ENCODE measurements at places on chromosomes 4 and X.

DNA sequence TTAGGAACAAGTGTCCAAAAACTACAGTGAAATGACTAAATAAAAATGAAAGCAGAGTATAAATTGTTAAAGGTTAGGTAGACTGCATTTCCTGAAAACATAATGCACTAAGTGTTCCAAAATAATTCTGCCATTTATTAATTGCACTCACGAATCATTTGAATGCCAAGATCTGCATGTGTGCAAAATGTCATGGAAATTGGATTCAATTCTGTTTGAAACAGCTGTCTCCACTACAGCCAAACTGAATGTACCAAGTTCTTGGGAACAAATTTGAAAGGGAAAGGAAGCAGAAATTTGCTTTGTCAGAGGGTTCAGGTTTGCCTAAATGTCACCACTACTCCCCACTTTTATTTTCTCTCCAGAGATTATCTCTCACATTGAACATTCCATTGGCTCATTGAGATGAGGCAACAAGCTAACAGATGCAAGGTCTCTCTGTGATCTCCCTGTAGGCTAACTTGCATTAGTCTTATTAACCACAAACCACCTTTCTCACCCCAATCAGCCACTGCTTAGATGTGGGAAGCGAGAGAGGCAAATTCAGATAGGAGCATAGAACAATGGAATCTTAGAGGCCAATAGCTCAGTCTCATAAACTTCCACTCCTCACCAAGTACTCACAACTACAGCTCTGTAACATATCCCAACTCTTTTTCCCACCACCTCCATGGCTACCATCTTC, 226.6 kb downstream of the KDR start:
- no peak for DNase-seq

- DNase-seq = no peak
These were observed 23.1 kb upstream of the PHKA2 start for GRCh38 chrX:19007011-19007410.

- no peak for DNase-seq
These were observed 49.3 kb upstream of the EPHA5 start for GRCh38 chr4:65719635-65720034.

GRCh38 chr4:53712408-53713020, 121.2 kb upstream of the LNX1 start:
- DNase-seq = no peak

- no peak for DNase-seq
These were observed 294.0 kb downstream of the TENM3 start for GRCh38 chr4:182537031-182537795.

DNA sequence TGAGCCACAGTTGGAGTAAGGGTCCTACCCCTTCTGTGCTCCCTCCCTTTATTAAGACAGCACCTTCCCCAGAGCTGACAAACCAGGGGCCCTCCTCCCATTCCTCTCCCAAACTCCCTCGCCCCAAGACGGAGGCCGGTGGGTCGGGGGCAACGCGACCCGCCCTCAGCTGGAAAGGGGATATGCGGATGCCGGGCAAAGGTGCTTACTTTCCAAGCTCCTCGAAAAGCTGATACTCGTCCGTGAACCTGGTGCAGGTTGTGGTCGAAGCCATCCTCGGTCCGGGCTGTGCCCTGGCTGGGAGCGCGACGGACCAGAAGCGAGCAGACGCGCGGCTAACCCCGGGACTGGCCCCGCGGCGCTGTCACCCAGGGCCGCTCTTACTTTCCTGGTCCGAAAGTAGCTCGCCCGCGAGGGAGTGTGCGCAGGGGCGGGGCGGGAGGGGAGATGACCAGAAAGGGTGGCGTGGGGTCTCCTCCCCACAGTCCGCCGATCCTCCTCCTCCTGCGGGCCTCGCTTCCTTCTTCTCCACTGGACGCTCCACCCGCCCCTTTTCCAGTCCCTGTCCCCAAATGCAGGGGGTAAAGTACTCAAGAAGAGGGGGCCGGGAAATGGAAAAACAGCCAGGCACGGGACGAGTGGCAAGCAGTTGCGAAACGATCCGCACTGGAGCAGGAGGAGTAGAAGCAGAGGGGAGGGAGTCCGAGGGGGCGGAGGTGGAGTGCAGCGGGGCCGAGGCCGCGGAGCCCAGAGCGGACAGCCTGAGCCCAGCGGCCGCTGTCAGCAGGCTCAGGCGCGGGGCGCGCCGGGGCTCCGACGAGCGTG, 531 bp downstream of the CAMK2D start:
- DNase-seq = no peak

DNA sequence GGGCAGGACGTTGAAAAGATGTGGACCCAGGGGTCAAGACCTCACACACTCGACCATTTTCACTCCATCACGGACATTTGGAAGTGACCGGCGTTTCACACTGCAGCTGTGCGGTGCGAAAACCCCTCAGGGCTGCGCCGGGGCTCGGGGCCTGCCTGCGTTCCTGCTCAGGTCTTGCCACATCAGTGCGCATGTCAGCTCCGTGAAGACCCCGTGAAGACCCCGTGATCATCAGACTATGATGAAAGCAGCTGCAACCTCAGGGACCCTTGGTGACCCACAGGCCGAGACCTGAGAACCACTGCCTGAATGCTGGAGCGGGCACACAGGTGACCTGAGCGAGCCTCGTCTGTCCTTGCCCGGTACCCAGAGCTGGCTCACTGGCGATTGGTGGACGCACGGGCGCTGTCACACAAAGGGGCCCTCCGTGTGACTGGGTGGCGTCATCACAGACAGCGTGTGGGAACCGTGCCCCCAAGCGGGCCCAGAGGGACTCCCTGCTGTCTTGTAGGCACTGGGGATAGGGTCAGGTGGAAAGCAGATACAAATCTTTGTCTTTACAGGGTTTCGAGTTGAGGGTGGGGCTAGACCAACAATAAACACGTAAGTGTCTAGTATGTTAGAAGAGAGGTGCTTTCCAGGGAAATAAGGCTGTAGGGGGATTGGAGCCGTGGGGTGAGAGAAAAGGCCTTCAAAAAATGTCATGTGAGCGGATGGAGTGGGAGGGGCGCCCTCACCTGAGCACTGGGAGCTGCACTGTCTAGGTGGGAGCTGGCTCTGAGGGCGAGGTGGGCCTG, 12.7 kb downstream of the MSANTD1 start:
- DNase-seq = no peak

DNA sequence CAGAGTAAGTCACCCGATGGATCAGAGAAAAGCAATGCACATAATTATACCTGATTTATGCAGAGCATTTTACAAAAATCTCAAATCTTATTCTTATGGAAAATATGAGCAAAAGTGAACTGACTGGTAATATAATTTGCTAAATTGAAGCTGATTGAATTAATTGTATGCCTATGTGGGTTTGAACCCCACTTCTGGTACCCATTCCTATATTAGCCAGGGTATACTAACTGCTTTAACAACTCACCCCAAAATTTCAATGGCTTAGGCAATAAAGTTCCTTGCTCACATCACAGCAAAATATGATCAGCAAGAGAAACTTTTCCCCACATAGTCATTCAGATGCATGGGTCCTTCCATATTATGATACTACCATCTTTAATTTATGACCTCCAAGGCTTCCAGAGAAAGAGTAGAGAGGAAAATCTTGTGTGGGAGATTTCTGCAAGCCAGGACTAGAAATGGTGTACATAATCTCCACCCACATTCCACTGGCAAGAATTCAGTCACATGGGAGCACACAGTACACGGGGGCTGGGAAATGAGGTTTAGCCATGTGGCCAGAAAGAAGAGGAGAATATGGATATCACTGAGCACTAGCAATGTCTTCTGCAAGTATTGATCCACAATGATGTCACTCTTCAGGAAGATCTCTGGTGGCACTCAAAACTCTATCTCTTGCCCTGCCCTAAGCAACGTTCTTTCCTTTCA, 640.7 kb downstream of the BCOR start:
- DNase-seq = no peak

DNA sequence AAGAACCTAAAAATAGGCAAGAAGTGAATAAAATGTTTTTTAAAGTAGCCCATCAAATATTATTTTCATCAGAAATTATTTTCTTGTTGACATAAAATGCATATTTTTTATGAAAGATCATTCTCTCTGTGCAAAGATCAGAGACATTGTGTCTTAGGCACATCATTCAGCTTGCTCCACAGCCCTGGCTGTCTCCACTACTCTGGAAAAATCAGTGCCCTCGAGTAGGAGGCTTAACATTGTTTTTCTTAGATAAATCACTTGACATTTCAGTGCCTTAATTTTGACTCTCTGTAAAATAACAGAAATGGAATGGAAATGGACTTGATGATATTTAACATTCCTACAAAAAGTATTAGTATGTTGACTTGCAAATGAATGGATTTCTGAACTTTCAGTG, 77.9 kb downstream of the FAT4 start:
- DNase-seq = no peak

DNA sequence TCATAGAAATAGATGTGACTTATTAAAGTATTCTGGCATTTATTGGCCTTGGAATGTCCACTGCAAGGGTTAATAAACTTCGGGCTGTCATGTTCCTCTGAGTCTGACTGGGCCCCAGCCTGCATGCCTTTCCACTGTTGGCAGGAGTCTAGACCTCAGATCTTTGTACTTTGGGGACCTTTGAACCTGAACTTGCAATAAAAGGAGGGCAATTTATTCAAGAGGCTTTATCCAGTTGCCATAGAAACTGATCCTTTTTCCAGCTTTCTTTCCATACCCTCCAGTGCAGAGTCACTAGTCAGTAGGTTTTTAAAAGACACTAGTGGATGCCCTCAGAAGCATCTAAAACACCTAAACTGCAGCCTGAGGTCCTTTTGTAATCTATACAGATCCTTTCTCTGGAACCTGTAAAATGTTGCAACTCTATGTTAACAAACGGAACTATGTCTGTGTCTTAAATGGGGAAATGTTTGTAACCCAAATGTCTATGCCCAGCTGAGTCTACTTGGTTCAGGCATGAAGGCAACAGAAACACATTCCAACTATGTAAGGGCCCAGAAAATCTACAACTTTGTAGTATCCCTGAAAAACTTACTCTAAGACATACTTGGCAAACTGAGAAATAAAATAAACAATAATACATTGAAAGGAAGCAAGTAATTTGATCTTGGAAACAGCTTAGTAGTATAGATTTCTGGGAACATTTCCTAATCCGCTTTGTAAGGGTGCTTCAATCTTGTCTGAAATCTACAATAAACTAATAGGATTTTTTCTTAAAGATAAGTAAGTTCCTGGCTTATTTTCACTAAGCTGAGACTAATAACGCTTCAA, 41.5 kb downstream of the SOWAHB start:
- peak; percentile 29 for DNase-seq

GRCh38 chr4:186808630-186809018, 85.0 kb upstream of the FAT1 start:
- no peak for DNase-seq

- DNase-seq = no peak
These were observed 46.4 kb upstream of the KCTD8 start for GRCh38 chr4:44494810-44495701.

DNA sequence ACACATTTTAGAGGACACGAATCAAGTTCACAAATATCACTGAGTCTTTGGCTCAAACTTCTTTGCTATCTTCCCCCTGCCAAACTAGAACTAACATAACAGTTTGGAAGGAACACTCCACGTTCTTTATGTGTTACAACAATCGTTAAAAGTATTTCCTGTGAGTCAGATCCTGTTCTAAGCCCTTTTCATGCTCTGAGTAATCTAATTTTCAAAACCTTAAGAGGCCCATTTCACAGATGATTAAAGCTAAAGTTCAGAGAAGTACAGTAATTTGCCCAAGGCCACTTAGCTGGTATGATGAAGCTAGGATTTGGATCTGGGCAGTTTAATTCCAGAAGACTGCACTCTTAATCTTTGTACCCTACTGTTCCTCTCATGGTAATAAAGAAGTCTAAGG, 854.4 kb upstream of the INTU start:
- no peak for DNase-seq

GRCh38 chr4:146087856-146088255, 87.7 kb upstream of the LSM6 start:
- no peak for DNase-seq
